Mesothelial cell of epicardium (in vitro differentiated cells): ENCODE measurements at places on chromosomes 7 and 10. TPM values are rescaled to one million over a fixed set of nuclear protein-coding genes. Genes with fewer than 3 reads are reported as not detected.

SPAM1 gene
- not detected in 3 replicates for total RNA-seq

BMPER gene
- 1.7 to 3.0 TPM (median 2.1 TPM) in 3 replicates for total RNA-seq

ZNF853 gene
- 22.7 to 23.5 TPM (median 22.9 TPM) in 3 replicates for total RNA-seq

LRRD1 gene
- 0.42 to 0.51 TPM (median 0.50 TPM) in 3 replicates for total RNA-seq

PLEKHS1 gene
- total RNA-seq = not detected in 3 replicates

CCDC71L gene
- 21.9 to 23.3 TPM (median 22.5 TPM) in 3 replicates for total RNA-seq

FAS gene
- total RNA-seq = 6.1 to 6.8 TPM (median 6.3 TPM) in 3 replicates

PSMC2 gene
- total RNA-seq = 86.5 to 89.0 TPM (median 87.0 TPM) in 3 replicates

MACROH2A2 gene
- total RNA-seq = 122 to 128 TPM (median 125 TPM) in 3 replicates

PIP gene
- total RNA-seq = not detected in 3 replicates

FOXI2 gene
- total RNA-seq = not detected in 3 replicates

OR2A5 gene
- not detected in 3 replicates for total RNA-seq

NRG3 gene
- 0.42 to 0.74 TPM (median 0.57 TPM) in 3 replicates for total RNA-seq

POP7 gene
- total RNA-seq = 26.0 to 27.2 TPM (median 26.6 TPM) in 3 replicates

TM9SF3 gene
- total RNA-seq = 144 to 147 TPM (median 144 TPM) in 3 replicates

AKR1D1 gene
- total RNA-seq = not detected in 3 replicates

PRSS2 gene
- not detected in 3 replicates for total RNA-seq

GRID1 gene
- 0.11 to 0.54 TPM (median 0.22 TPM) in 3 replicates for total RNA-seq

TMEM26 gene
- total RNA-seq = 3.4 to 4.1 TPM (median 3.9 TPM) in 3 replicates

SPDYE3 gene
- total RNA-seq = not detected in 3 replicates

GDF2 gene
- not detected in 3 replicates for total RNA-seq

GBX1 gene
- 0.20 TPM in 1 of 3 replicates, not detected in the others for total RNA-seq

GSTO2 gene
- 11.7 to 13.5 TPM (median 12.7 TPM) in 3 replicates for total RNA-seq

RBP4 gene
- total RNA-seq = 0.54 to 0.91 TPM (median 0.66 TPM) in 3 replicates

SORBS1 gene
- 21.5 to 25.1 TPM (median 24.9 TPM) in 3 replicates for total RNA-seq

NUPR2 gene
- not detected in 3 replicates for total RNA-seq

ZNF804B gene
- total RNA-seq = 0.38 to 0.66 TPM (median 0.47 TPM) in 3 replicates

STRA8 gene
- not detected in 3 replicates for total RNA-seq

GPR15LG gene
- total RNA-seq = not detected in 3 replicates

WEE2 gene
- 0.09 TPM in 1 of 3 replicates, not detected in the others for total RNA-seq

NKX2-3 gene
- total RNA-seq = not detected in 3 replicates

SKIDA1 gene
- 9.7 to 10.4 TPM (median 9.7 TPM) in 3 replicates for total RNA-seq

DENND2A gene
- total RNA-seq = 31.9 to 38.0 TPM (median 32.3 TPM) in 3 replicates

FAM24B gene
- not detected in 3 replicates for total RNA-seq

PDE6C gene
- total RNA-seq = not detected in 3 replicates

GCK gene
- total RNA-seq = 1.5 to 2.4 TPM (median 2.2 TPM) in 3 replicates

PAX2 gene
- total RNA-seq = not detected in 3 replicates

ELN gene
- 32.9 to 37.4 TPM (median 33.2 TPM) in 3 replicates for total RNA-seq

STN1 gene
- total RNA-seq = 14.0 to 14.5 TPM (median 14.2 TPM) in 3 replicates

SPDYE2B gene
- not detected in 3 replicates for total RNA-seq

NPM3 gene
- total RNA-seq = 42.4 to 45.6 TPM (median 45.2 TPM) in 3 replicates

MMP21 gene
- total RNA-seq = 0.18 to 0.27 TPM (median 0.23 TPM) in 3 replicates

CADPS2 gene
- 1.9 to 2.7 TPM (median 2.3 TPM) in 3 replicates for total RNA-seq

VENTX gene
- total RNA-seq = 0.07 to 0.09 TPM in 2 of 3 replicates, not detected in the other

EGR2 gene
- 16.9 to 21.9 TPM (median 20.0 TPM) in 3 replicates for total RNA-seq
